Stimulated activated naive CD4-positive, alpha-beta T cell (primary cell): ENCODE measurements at places on chromosomes 13 and 19.

GRCh38 chr19:38831142-38831605 is 420 bp downstream of the ECH1 start:
- no peak for DNase-seq

GRCh38 chr19:21098291-21098690 is 16.3 kb downstream of the ZNF714 start:
- no peak for DNase-seq

DNA sequence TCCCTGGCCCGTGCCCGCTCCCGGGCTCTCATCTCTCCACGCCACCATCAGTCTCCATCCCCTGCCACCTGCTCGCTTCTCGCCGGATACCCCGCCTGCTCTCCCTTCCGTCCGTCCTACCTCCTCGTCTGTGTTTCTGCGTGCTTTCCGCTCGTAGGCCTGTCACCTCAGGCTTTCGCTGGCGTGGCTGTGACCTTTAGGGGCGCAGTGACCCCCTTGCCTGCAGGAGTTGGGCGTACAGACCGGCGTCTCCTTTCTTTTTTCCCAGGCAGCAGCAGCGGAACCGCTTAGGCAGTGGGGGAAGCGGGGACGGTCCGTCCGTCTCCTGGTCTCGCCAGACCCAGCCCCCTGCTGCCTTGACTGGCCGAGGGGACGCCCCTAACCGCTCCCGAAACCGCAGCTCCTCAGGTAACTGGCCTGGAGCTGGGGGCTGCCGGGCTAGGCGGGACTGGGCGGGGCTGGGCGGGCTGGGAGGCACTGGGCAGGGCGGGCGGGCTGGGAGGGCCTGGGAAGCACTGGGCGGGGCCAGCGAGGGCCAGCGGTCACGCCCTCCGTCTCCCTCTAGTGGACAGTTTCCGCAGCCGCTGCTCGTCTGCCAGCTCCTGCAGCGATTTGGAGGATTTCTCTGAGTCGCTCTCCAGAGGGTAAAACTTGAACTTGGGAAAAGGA is 6.3 kb downstream of the PGLYRP1 start:
- DNase-seq: peak; percentile 72

- DNase-seq: no peak
Measured at GRCh38 chr13:21742096-21742495, 71.2 kb downstream of the FGF9 start.

GRCh38 chr13:23620613-23621315 is 50.6 kb downstream of the TNFRSF19 start:
- DNase-seq: no peak

- no peak for DNase-seq
Measured at GRCh38 chr13:113545455-113545930, 39.1 kb upstream of the TFDP1 start.

DNA sequence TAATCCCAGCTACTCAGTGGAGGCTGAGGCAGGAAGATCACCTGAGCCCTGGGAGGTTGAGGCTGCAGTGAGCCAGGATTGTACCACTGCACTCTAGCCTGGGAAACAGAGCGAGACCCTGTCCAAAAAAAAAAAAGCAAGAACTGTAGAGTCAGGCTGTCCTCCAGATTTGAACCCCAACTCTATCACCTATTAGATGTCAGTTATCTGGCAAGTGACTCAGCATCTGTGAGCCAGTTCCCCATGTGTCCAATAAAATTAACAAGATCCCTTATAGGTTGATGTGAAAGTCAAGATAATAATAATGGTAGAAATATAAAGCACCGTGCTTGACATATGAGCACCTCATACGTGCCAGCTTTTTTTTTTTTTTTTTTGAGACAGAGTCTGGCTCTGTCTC is 22.0 kb downstream of the GP6 start:
- no peak for DNase-seq

GRCh38 chr13:22194106-22194805 is 523.4 kb downstream of the FGF9 start:
- no peak for DNase-seq

GRCh38 chr19:45306518-45307027 is 16.1 kb downstream of the CKM start:
- DNase-seq: no peak

DNA sequence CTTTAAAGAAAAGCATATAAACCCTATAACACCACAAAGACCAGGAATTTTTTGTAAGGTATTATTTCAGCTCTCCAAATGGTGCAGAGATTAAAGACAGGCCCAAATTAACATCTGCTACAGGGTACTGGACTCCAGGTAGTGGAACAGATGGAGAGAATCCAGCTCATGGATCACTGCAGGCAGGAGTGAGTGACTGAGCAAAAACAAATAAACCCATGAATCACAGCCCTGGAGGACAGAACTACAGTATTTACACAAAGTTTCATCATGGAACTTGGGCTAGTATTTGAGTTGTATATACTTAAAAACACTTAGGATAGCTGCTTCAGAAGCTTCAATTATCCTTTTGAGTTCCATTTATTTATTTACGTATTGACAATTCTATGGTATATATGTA is 132.8 kb upstream of the SPRY2 start:
- no peak for DNase-seq

DNA sequence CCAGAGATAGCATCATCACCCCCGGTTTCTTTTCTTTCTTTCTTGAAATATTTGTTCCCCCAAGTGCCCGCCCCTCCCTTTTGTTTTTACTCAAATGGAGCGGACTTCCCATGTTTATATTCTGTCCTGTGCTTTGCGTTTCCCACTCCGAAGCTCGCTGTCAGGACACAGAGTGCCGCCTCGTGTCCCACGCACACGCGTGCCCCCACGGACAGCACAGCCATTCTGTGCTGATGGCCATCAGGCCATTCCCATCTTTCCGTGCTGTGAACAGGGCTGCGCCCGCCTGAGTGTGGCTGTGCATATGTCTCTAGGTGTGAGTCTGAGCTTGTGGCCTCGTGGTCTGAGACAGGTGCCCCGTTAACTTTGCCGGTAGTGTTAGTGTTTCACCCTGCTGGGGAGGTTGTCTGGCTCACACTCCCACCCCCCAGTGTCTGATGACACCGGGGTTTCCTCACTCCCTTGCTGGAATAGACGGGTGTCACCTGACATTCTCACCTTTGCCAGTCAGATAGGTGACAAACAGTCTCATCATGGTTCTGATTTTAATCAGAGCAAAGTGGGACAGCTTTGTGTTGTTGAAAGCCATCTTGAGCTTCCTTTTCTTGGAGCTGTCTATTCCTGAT is 6.9 kb downstream of the PAK4 start:
- no peak for DNase-seq

DNA sequence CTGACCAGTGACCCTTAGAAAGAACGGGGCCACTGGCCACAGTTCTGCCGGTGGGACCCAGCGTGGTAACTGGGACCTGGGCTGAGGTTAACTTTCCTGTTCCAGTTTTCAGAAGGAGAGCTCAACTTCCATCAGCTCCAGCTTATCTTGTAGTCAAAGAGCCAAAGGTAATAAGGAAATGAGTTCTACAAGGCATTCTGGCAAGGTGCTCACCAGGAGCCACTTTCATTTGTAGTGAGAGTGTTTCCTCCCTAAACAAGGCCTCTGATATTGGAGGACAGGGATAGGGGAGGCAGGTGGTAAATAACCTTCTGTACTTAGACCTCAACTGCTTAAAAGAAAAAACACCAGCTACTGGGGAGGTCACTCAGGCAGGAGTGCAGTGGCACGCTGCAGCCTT is 38.1 kb downstream of the PBX4 start:
- DNase-seq: no peak

DNA sequence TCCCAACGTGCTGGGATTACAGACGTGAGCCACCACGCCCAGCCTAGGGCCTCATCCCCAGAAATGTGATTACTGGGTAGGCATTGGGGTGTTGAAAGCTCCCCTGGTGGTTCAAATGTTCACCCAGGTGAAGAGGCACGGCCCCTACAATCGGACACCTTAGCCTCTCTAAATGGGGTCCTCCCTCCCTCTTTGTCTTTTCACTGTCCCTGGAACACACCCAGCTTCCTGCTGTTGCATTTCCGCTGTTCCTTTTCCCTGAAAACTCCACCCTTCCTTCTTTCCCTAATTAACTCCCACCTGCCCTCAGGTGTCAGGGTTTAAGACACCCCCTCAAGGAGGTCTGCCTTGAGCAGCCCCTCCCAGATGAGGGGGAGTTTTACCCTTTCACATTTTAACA is 3.6 kb upstream of the PRODH2 start:
- DNase-seq: no peak

- DNase-seq: no peak
Measured at GRCh38 chr13:89003656-89004055, 1332.5 kb downstream of the SLITRK5 start.

DNA sequence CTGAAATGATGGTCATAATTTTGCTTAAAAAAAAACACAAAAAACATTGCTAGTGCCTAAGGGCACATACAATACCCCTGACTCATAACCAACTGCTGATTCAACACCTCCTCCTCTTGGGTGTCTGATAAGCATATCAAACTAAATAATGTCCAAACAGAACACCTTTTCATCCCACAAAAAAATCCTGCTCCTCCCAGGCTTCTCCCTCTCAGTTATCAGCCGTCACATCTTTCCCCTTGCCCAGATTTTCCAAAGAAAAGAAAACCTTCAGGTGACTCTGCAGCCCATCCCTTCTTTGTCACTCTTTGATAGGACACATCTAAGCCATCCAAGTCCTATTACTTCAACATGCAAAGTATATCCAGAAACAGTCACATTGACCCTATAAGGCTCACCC is 46.9 kb downstream of the ABCC4 start:
- DNase-seq: no peak

GRCh38 chr13:19952850-19953249 is 5.7 kb upstream of the ZMYM2 start:
- no peak for DNase-seq

GRCh38 chr13:112160558-112160957 is 93.6 kb downstream of the SOX1 start:
- no peak for DNase-seq

GRCh38 chr19:39448271-39448670 is 2.9 kb downstream of the SUPT5H start:
- no peak for DNase-seq

DNA sequence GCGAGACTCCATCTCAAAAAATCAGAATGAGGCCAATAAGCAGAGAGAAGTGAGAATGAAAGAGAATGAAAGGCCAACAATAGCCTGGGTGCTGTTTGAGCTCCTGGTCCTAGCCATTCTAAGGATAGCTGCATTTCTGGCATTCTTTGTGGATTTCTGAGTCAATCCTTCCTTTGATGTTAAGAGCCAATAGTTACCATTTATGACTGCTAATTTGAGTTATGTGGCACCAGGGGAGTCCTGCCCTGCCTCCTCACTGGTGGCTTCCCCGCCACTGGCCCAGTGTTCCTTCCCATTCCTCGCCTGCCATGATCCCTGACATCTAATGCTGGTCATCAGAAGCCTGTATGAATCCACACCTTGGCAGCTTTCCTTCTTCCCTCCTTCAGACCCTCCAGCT is 991.2 kb downstream of the UQCRFS1 start:
- no peak for DNase-seq

DNA sequence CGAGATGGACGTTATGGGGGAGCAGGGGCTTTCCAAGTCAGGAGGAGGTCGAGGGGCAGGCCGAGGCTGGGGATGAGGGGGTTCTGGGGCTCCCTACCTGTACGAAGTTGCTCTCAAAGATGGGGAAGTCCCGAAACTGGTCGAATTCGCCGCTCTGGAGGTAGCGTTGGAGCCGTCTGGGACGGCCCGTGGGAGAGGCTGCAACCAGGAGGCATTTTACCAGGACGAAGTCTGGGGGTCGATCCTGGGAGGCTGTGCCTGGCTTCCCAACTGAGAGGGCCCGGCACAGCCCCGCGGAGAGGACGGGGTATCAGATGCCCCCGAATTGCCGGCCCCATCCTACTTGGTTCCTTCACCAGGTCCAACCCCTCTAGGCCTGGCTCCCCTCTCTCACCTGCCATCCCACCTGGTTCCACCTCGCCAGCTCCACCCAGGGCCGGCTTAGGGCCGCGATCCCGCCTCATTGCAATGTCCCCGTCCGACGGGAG is 527 bp upstream of the EMC10 start:
- no peak for DNase-seq

DNA sequence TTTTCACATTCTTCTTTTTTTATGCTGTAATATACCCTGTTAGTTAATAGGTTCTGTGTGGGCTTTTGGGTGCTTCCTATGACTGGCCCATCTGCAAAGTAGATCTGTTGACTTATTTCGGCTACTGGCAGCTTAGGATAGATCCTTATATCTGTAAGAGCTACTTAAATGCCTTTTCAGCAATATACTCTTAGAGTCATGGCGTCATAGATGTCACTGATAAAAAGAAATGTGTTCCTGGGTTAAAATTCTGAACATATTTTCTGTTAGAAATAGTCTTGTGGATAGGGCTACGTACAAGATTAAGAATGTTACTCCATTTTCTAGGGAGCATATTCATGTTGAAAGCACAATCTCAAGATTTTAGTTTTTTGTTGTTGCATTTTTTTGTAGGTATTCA is 4.7 kb downstream of the AKAP11 start:
- DNase-seq: no peak

- no peak for DNase-seq
Measured at GRCh38 chr13:36130193-36130551, 1.0 kb downstream of the DCLK1 start.

DNA sequence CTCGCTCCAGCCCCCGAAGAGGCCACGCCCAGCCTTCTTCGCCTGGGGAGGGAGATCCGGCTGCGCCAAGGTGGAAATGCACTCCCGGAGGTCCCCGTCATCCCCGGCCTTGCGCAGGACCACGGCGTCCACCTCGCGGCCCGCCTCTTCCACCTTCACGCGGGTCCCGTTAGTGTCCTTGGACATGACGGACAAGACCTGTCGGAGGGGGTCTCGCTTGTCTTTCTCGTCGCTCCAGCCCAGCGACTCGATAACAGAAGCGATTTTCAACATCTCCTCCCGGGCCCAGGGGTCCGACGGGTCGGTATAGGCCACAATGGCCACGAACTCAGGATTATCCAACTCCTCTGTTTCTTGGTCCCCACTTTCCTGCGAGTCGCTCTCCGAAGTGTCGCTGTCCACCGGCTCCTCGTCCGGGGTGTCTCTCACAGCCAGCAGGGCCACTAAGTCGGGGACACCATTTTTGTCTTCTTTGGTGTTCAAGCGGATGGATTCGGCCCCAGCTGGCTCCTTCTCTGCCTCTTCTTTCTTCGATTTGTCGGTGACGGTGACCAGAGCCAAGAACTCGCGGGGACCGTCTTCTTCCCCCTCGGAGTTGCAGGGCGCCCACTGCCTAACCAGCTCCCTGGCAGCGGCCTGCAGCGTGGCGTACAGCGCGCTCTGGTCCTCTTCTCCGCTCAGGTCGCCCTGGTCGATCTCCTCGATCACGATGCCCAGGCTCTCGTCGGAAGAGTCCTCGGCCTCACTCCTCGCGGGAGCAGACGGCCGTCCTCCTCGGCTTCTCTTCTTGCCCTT is 1.3 kb downstream of the PNMA8B start:
- no peak for DNase-seq

DNA sequence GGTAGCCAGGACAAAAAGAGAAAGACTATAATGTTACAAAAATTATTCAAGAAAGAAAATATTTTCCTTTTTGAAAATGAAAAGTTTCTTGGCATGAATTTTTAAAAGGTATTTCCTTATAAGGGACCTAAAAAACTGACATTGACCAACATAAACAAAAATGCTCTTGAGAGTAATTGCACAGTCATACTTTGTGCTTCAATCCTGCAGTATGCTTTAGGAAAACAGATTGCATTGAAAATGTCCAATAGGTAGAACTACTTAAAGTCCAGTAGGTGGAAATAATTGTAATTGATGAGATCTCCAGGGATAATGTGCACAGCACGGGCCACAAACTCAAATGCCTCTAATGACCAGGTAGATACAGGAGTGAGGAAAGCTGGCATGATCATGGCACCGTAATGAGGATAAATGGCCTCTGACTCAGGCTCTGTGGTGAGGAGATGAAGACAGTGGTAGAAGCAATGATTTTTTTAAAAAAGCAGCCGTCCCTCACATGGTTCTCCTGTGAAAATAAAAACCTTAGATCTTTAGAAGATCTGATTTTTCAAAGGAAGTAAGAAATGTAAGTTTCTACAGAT is 278.0 kb downstream of the ITGBL1 start:
- DNase-seq: no peak
